Mucosa of descending colon (tissue), 3 donors: ENCODE measurements at places on chromosomes 6 and 20. TPM values are rescaled to one million over a fixed set of nuclear protein-coding genes. Genes with fewer than 3 reads are reported as not detected.

The SMOC2 gene
- 11.4 TPM for total RNA-seq

The TBCC gene
- total RNA-seq, result 35.3 TPM

The PPP1R14C gene
- 25.2 TPM for total RNA-seq

The CAPN11 gene
- 1.1 TPM for total RNA-seq

The GPX5 gene
- total RNA-seq, result not detected
